Midbrain (tissue), 1 donor: ENCODE measurements at places on chromosomes 1 and 21.

DNA sequence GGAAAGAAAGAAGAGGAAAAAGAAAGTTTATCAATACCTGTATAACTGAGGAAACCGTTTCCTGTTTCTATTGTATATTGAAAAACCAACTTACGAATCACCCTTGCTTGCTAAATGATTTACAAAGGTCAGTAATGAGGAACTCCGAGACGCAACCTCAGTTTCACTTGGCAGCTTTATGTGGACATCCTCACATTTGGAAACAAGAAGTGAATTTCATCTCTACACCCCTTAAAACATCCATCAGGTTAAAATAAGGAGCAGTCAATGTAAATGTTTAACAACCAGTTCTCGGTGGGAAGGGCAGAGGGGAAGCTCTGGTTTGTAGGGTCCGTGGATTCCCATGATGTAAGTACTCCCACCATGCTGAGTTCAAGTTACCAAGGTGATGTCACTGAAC is 481.7 kb upstream of the RUNX1 start:
- peak; percentile 11 for DNase-seq

- DNase-seq: no peak
These were observed 13.4 kb upstream of the LRRC47 start for GRCh38 chr1:3809680-3810079.

- DNase-seq: no peak
These were observed 40.7 kb upstream of the SLC5A9 start for GRCh38 chr1:48181669-48182367.

GRCh38 chr1:11746092-11746491 is 10.2 kb downstream of the AGTRAP start:
- no peak for DNase-seq

DNA sequence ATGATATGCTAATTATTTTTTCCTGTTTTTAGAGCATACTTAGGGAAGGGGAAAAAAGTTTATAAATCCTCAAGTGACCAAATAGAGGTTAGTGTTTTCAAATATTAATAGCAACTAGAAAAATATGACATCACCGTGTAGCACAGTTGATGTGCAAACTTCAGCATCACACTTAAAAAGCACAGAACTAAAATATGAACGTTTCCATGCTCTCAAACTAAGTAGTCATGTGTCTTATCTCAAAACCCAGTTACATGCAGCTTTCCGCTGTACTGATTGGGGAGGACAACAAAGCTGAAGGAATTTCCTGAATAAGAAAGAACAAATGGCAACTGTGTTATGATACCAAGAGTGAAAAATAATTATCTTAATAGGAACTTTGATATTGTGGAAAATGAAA is 903.7 kb downstream of the ADGRL2 start:
- no peak for DNase-seq

- no peak for DNase-seq
These were observed 10.7 kb upstream of the MMEL1 start for GRCh38 chr1:2643414-2644077.

- peak; percentile 73 for DNase-seq
These were observed 27.2 kb downstream of the XCL1 start for GRCh38 chr1:168603501-168604110.

GRCh38 chr1:79929356-79929755 is 922.8 kb upstream of the ADGRL4 start:
- no peak for DNase-seq

GRCh38 chr1:208857465-208857864 is 613.3 kb upstream of the PLXNA2 start:
- DNase-seq: no peak

GRCh38 chr1:228794173-228794572 is 58.9 kb downstream of the RHOU start:
- no peak for DNase-seq

GRCh38 chr1:207993477-207994445 is 82.8 kb upstream of the CD34 start:
- no peak for DNase-seq

- peak; percentile 28 for DNase-seq
These were observed 29.3 kb downstream of the SDC3 start for GRCh38 chr1:30879126-30879786.

- DNase-seq: no peak
These were observed 99.2 kb downstream of the TRIM11 start for GRCh38 chr1:228307218-228308023.

- no peak for DNase-seq
These were observed 10.9 kb upstream of the VAMP3 start for GRCh38 chr1:7760245-7760644.

GRCh38 chr1:57063406-57064125 is 97.8 kb upstream of the C8B start:
- no peak for DNase-seq

DNA sequence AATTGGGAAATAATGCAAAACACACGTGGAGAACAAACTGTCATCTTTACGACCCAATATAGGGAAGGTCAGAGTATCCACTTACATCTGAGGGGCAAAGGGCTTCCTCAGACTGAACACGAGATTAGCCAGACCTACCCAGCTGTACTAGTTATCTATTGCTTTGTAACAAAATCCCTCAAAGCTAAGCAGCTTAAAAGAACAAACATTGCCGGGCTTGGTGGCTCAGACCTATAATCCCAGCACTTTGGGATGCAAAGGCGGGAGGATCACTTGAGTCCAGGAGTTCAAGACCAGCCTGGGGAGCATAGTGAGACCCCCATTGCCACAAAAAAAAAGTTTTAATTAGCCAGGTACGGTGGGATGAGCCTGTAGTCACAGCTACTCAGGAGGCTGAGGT is 262.8 kb downstream of the LTN1 start:
- DNase-seq: no peak

- no peak for DNase-seq
These were observed 281.1 kb downstream of the MRPL39 start for GRCh38 chr21:25326181-25326580.

DNA sequence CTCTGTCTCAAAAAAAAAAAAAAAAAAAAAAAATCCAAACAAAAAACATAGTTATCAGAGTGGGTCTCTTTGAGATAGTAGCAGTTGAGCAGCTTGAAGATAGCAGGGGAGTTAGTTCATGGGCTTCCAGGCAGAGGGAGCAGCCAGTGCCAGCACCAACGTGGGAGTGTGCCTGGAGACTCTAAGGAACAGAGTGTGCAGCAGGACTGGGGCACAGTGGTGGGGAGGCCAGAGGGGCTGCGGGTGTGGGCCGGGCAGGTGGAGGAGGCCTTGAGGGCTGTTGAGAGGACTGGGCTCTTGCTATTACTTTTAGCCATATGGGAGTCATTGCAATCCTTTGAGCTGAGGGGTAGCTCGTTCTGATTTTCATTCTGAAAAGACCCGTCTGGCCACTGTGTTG is 63.8 kb downstream of the RYR2 start:
- no peak for DNase-seq
